Activated CD8-positive, alpha-beta memory T cell treated with anti-CD3 and anti-CD28 coated beads, Interleukin-2, amount 10 ng/mL, durations not matched to agents 7 days and 5 days (primary cell): ENCODE measurements at places on chromosomes 11 and 22. TPM values are rescaled to one million over a fixed set of nuclear protein-coding genes. Genes with fewer than 3 reads are reported as not detected.

DNA sequence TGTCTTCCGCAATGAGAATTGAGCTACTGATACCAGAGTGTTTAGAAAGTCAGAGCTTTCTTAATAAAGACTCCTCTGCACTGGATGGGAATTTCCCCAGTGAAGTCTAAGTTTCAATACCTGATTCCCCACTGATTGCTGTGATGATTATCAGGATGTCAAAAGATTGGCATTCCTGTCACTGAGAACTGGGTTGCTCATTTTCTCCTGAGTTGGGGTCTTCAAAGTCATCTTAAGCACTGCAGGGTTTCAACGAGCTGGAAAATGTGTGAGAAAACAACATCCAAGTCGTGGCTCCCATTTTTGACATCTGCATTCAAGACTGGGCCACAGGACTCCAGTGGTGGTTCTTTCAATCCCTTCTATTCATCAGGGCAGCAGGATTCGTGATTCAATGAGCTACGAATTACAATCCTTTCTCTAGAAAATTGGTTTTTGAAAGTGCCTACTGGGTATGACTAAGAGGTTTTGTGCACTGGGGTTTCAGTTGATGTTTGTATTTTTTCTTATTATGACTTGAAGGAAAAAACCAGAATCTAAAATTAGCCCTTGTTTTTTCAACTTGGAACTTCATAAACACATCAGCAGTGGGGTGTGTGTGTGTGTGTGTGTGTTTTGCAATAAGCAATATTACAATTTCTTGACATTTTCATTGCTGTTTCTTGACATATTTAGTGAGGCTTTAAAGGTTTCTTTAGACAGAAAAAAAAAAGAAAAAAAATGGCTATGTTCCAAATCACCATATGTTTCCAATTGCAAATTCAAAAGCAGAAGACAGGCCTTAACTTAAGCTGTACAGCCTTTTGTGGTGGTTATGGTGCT lies 233.0 kb downstream of the FAM76B start:
- peaks cover 18% of the 10 kb centered on the region for H3K4me1 ChIP-seq
- peaks cover 5% of the 10 kb centered on the region for H3K36me3 ChIP-seq
- no peak overlapping the region for H3K4me3 ChIP-seq
- H3K27me3 ChIP-seq = peaks cover 4% of the 10 kb centered on the region

DNA sequence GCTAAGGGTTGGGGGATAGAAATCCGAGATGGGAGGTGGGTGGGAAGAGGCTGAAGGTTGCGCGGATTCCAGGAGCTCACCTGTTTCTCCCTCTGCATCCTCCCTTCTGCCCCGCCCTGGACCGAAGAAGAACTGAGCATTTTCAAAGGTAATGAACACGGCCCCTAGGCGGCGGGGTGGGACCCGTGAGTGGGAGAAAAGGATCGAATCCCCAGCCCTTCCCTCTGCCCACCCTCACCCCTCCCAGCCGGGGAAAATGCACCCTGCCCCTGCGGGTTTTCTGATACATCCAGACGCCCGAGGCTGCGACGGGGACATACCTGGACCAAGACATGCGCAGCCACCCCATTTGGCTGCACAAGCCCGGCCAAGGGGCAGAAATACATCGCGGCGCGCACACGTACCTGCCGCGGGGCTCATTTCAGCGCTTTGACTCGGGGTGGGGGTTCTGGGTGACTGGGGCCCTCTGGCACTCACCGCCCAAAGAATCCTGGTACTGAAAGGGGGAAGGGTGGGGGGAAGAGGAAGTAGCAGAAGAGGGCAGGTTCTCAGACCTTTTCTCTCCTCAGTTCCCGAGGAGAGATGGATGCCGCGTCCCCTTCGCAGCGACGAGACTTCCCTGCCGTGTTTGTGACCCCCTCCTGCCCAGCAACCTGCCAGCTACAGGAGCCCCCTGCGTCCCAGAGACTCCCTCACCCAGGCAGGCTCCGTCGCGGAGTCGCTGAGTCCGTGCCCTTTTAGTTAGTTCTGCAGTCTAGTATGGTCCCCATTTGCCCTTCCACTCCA lies 6.0 kb downstream of the VSIG2 start:
- H3K36me3 ChIP-seq = no peaks in the 10 kb centered on the region
- H3K27me3 ChIP-seq = peaks cover 33% of the 10 kb centered on the region
- peak; percentile 57 for DNase-seq
- peak overlapping the region; percentile 89 for H3K4me3 ChIP-seq
- peak overlapping the region; percentile 89 for H3K27ac ChIP-seq

DNA sequence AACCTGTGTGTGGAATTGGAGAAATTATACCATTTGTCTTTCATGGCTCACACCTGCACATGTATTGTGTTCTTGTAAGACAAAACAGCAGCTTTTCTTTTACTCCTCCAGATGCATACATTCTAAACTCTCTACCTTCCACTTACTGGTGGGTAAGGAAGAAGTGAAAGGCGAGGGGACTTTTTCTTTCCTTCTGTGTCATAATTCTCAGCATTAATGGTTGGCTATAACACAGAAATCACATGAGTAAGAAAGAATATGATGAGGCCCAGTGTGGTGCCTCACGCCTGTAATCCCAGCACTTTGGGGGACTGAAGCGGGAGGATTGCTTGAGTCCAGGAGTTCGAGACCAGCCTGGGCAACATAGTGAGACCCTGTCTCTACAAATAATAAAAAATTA lies 57.8 kb upstream of the SHANK2 start:
- no peaks in the 10 kb centered on the region for H3K36me3 ChIP-seq
- no peak for DNase-seq
- peaks cover 2% of the 10 kb centered on the region for H3K27me3 ChIP-seq
- no peak overlapping the region for H3K4me3 ChIP-seq
- H3K4me1 ChIP-seq = no peaks in the 10 kb centered on the region
- no peak overlapping the region for H3K27ac ChIP-seq

DNA sequence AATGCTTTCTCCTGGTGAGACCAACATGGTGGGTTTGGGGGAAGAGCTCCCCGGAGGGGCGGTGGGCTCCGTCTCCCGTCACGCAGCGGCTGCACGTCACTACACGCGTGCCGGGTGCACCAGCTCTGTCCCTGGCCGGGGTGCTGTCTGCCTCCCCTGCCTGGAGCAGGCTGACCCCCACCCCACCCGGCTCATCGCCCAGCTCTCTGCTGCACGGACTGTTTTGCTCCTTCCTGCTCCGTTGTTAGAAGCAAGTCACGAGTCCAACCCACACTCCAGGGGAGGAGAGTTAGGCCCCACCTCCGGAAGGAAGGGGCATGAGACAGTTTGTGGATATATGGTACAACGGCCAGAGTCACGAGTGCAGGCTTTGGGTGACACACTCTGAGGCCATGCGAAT lies 364.9 kb downstream of the BRD1 start:
- DNase-seq = no peak
- no peaks in the 10 kb centered on the region for H3K36me3 ChIP-seq
- H3K4me3 ChIP-seq = no peak overlapping the region
- H3K27ac ChIP-seq = no peak overlapping the region
- no peaks in the 10 kb centered on the region for H3K27me3 ChIP-seq

GRCh38 chr11:12421386-12421785 lies 44.0 kb downstream of the PARVA start:
- no peaks in the 10 kb centered on the region for H3K4me1 ChIP-seq
- no peak overlapping the region for H3K4me3 ChIP-seq
- no peaks in the 10 kb centered on the region for H3K36me3 ChIP-seq
- peaks cover 4% of the 10 kb centered on the region for H3K27me3 ChIP-seq

DNA sequence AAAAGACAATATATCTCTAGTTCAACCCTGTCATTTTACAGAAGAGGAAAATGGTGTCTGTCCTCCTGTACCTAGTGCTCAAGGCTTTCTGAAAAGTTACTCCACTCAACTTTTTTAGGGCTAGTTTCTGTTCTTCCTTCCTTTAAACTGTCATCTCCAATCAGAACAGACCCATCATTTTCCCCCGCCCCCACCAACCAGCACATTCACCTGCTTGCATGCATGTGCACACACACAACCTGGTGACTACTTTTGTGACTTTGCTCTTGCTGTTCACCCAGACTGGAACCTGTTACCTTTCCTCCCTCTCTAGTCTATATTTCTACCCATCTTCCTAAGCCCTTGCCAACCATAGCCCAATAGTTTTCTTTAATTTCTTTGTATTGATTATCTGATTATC lies 5.6 kb downstream of the FBXO7 start:
- H3K27ac ChIP-seq = peak overlapping the region; percentile 59
- H3K27me3 ChIP-seq = no peaks in the 10 kb centered on the region
- peaks cover 22% of the 10 kb centered on the region for H3K36me3 ChIP-seq

DNA sequence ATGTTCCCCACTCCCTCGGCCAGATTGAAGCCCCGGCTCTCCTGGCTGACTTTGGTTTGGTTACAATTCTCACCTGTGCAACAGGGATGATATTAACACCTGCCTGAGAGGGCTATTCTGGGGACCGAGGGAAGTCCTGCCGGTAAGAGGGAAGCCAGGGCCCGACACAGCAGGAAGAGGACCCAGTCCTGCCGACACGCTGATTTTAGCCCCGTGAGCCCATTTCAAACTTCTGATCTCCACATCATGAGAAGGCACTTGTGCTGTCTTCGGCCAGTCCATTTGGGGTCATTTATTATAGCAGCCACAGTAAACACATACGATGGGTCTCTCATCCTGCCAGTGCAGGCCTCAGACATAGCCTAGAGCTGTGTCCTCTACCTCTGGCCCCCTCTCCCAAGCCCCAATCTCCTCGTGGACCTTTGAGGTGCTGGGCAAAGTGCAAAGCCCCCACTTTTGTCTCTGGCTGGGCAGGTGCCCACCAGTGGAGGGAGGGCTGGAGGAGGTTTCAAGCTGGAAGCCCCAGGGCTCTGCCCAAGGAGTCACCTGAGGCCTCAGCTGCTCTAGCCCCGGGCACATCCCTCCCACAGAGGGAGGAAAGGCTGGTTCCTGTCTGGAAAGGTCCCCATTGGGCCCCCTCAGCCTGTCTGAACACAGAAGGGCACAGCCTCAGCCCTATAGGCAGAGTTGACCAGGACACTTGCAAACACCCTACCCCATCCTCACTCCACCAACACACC lies 59.1 kb upstream of the FGF3 start:
- H3K36me3 ChIP-seq = no peaks in the 10 kb centered on the region
- DNase-seq = no peak
- no peak overlapping the region for H3K27ac ChIP-seq
- H3K4me3 ChIP-seq = no peak overlapping the region
- no peaks in the 10 kb centered on the region for H3K4me1 ChIP-seq

DNA sequence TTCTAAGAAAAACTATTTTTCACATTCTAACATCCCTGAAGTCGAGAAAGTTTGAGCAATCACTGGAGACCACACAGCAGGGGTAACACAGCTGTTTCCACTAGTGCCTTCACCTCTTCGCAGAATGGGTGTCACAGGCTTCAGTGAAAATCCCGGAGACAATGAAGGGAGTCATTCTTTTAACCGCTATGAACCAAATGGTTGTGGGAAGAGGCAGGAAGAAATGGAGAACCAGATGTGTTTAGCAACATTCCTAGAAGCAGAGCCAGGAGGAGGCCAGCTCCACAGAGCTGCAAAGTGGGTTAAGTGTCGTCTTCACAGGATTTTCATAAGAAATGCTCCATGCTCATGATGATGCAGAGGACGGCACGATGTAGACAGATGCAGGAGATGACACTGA lies 221.1 kb downstream of the LARGE1 start:
- no peak overlapping the region for H3K4me3 ChIP-seq
- H3K4me1 ChIP-seq = no peaks in the 10 kb centered on the region
- no peak overlapping the region for H3K27ac ChIP-seq
- H3K27me3 ChIP-seq = no peaks in the 10 kb centered on the region

DNA sequence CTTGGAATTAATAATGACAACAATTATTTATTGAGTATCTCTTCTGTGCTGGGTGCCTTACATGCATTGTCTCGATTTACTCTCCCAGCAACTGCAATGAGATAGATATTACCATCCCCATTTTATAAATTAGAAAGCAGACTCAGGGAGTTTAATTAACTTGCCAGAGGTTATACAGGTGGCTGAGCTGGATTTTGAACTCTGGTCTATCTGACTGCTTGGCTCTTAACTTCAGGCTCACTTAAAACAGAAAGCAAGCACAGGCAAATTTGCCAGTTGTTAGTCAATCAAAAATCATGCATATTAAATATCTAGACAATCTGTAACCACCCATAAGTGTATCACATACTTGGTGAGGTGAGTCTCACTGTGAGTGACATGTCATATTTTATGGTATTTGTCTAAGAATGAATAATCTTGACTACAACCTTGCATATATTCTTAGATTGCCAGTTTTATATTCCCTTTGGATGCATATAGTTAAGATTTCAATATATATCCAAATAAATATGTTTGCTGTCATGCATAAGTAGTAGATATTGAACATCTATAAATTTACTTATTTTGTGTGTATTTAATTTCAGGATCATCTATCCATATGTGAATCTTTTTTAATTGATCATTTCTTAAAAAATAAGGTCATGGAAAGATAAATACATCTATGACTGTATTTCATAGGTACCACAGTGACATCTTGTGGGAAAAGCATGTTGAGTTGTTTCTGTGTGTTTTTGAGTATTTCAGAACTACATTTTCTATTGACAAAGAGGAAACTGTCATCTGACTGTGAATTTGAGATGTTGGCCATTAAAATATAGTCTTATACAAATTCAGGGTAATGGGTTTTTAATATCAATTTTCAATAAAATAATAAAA lies 112.0 kb upstream of the ARHGAP42 start:
- no peaks in the 10 kb centered on the region for H3K4me1 ChIP-seq
- H3K27ac ChIP-seq = no peak overlapping the region
- H3K36me3 ChIP-seq = no peaks in the 10 kb centered on the region
- H3K27me3 ChIP-seq = no peaks in the 10 kb centered on the region

DNA sequence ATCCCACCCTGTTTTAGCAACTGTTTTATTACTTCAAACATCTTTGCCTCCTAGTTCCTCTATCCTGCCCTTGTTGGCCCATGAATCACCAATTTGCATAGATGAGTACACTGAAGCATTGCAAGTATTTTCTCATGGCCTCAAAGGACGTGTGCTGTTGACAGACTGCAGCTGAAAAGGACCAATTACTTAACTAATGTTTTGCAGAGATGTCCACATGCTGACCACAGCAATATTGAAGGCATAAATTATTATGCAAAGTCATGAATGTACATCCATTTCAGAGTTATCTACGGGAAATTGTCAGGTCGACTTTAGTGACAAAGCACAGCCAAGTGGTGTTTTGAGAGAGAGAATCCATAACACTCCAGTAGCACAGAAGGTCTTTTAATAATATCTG lies 64.8 kb downstream of the CADM1 start:
- no peaks in the 10 kb centered on the region for H3K27me3 ChIP-seq
- no peak overlapping the region for H3K27ac ChIP-seq
- no peak for DNase-seq
- no peaks in the 10 kb centered on the region for H3K4me1 ChIP-seq
- no peaks in the 10 kb centered on the region for H3K36me3 ChIP-seq

DNA sequence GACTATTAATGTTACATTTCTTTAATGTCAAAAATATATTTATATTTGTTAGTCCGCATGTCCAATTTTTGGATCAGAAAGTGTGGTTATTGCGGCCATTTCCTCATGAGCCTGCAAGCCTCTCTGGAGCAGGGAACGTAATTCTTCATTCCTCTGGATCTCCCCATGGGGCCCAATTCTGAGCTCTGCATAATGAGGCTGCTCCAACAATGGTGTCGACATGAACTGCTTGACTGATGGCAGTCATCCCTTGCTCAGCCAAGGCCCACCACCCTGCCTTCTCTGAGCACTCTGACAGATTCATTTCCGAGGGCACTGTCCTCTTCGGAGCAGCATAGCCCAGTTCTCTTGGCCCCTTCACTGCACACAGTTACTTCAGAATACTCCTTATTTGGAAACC lies 3.1 kb upstream of the HEPACAM start:
- peaks cover 7% of the 10 kb centered on the region for H3K4me1 ChIP-seq
- H3K4me3 ChIP-seq = no peak overlapping the region
- no peak overlapping the region for H3K27ac ChIP-seq
- DNase-seq = no peak
- H3K36me3 ChIP-seq = no peaks in the 10 kb centered on the region
- H3K27me3 ChIP-seq = peaks cover 18% of the 10 kb centered on the region

Gene RAPSN
- 0.79 TPM for total RNA-seq

Gene ENTHD1
- 0.41 TPM for total RNA-seq

Gene KRTAP5-11
- total RNA-seq = not detected

Gene B3GAT1
- total RNA-seq = 0.61 TPM

Gene INPPL1
- total RNA-seq = 152 TPM

Gene TNNT3
- total RNA-seq = 1.1 TPM

Gene CSF2RB
- total RNA-seq = 26.9 TPM
